ENCODE measurements at places on chromosomes 7 and 10.

DNA sequence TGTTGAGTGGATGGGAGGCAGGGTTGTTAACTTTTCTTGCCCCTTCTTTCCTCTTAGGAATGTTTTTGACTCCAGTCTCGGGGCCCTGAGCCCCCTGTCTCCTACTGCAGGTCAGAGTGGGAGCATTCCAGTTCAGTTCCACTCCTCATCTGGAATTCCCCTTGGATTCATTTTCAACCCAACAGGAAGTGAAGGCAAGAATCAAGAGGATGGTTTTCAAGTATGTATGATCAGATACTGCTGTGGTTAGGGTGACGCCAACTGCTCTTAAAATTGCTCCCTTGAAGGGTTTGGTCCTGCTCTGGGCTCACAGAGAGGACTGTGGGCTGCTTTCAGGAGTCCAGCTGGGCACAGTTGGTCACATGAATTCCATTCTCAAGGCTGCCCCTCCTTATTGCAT, 22.0 kb downstream of the VWA2 start:
- no peak for DNase-seq

DNA sequence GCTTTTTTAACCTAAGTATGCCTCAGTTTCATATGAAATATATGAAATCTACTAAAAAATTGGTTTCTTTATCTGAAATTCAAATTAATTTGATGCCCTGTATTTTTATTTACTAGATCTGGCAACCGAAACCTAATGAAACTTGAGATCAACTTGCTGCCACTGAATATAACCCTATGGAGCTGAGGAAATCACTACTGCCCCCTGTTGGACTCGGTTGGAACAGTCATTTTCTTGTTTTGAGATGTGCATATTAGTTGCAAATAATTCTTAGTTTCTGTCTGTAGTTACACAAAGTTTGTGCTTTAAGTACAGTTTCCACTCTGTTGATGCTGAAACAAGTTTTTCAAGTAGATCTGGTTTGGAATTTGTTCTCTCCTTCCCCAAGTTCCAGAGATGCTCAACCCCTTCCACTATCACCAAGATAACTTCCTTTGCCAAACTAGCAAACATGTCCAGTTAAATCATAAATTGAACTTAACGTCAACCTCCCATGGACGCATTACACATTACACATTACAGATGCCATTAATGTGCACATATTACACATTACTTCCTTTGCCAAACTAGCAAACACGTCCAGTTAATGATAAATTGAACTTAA, 22.2 kb upstream of the EXOC4 start:
- DNase-seq, result peak; percentile 53

GRCh38 chr7:44098092-44099068, 5.8 kb upstream of the AEBP1 start:
- no peak for DNase-seq

DNA sequence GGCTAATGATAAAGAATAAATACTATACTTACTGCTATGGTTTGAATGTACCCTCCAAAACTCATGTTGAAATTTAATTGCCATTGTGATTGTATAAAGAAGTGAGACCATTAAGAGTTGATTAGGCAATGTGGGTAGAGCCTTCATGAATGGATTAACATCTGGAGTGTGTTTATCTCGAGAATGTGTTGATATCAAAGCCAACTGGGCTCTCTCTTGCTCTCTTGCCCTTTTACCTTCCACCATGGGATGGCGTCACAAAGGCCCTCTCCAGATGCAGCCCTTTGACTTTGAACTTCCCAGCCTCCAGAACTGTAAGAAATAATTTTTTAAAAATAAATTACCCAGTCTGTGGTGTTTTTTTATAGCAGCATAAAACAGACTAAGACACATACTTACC, 50.1 kb upstream of the GHITM start:
- DNase-seq, result no peak

GRCh38 chr7:99667179-99667578, 12.6 kb downstream of the CYP3A5 start:
- DNase-seq, result no peak

DNA sequence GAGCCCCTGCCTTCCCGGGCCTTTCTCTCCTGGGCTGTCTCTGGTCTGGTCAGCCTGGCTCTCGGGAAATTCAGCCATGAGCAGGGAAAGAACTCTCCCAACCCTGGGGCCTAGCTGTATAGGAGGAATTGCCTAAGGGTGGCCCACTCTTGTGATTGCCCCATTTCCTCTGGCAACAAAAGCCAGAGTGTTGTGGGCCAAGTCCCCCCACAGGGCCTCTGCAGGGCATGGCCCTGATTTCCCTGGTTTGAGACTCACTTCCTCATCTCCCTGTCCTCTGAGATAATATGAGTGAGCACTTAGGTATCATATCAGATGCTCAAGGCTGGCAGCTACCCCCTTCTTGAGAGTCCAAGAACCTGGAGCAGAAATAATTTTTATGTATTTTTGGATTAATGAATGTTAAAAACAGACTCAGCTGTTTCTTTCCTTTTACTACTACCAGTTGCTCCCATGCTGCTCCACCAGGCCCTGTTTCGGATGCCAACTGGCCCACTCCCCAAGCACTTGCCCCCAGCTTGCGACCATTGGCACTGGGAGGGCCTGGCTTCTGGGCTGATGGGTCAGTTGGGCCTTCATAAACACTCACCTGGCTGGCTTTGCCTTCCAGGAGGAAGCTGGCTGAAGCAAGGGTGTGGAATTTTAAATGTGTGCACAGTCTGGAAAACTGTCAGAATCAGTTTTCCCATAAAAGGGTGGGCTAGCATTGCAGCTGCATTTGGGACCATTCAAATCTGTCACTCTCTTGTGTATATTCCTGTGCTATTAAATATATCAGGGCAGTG, 11.4 kb downstream of the IRF5 start:
- no peak for DNase-seq

DNA sequence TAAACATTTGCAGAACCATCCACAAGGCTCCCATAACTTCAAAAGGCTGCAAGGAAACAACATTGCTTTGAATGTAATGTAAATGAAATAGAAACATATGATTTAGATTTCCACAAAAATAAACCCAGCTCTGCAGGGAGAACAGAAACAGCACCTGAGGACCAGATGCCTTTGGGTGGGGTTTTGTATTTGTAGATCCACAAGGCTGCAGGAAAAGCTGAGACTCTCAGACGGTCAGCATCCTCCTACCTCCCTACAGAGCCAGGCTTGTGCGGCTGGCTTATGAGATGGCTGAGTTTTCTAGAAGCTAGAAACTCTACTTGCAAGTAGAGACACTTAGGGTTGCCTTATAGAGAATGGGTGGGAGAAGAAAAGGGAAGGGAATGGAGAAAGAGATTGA, 49.8 kb downstream of the FAM107B start:
- DNase-seq, result no peak

DNA sequence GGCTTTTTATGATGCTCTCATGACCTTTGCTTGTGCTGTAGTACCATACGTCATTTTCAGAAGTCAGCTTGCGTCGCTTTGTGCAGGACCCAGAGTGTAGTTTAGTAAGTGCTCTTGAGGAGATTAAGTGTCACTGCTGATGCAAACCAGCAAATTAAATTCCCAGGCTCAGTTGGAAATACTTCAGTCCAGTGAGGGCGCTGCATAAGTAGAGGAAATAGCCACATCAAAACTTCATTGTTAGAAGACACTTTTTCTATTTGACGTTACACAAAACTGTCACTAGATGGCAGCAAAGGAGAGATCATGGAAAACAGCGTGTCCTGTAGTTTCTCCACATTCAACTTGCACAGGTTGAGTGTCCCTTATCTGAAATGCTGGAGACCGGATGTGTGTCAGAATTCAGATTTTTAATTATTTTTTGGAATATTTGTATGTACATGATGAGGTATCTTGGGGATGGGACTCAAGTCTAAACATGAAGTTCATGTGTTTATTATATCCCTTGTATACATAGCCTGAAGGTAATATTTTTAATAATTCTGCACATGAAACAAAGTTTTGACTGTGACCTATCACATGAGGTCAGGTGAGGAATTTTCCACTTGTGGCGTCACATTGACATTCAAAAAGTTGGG, 7.9 kb downstream of the ZNF22 start:
- DNase-seq, result peak; percentile 65

- DNase-seq, result no peak
Observed at GRCh38 chr7:116547347-116547746, 22.5 kb downstream of the CAV1 start.

DNA sequence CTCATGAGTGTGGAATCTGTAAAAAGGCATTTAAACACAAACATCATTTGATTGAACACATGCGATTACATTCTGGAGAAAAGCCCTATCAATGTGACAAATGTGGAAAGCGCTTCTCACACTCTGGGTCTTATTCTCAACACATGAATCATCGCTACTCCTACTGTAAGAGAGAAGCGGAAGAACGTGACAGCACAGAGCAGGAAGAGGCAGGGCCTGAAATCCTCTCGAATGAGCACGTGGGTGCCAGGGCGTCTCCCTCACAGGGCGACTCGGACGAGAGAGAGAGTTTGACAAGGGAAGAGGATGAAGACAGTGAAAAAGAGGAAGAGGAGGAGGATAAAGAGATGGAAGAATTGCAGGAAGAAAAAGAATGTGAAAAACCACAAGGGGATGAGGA, 207.7 kb downstream of the ZEB1 start:
- no peak for DNase-seq

All from hematopoietic multipotent progenitor cell treated with erythropoietin and hydrocortisone succinate and interleukin-3 and kit ligand, for 15 days (in vitro differentiated cells).